ENCODE measurements at places on chromosomes 12 and 14.

DNA sequence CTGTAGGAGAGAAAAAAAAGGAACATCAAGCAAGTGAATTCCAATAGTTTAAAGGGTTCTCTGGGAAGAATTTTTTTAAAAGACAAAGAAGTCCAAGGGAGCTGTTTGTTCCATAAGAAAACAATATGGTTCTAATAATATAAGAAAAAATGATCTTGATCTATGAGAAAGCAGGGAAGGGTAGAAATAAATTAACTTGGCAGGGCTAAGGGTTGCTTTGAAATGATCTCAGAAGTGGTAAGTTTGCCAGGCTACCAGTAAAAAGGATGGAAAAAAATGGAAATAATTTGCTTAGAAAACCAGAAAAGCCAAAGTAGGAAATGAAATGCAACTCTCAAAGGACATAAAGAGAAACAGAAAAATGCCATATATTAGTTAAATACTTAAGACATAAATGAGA lies 41.7 kb upstream of the EMP1 start:
- no peak for DNase-seq

GRCh38 chr14:74409441-74409840 lies 16.6 kb downstream of the SYNDIG1L start:
- DNase-seq = no peak

DNA sequence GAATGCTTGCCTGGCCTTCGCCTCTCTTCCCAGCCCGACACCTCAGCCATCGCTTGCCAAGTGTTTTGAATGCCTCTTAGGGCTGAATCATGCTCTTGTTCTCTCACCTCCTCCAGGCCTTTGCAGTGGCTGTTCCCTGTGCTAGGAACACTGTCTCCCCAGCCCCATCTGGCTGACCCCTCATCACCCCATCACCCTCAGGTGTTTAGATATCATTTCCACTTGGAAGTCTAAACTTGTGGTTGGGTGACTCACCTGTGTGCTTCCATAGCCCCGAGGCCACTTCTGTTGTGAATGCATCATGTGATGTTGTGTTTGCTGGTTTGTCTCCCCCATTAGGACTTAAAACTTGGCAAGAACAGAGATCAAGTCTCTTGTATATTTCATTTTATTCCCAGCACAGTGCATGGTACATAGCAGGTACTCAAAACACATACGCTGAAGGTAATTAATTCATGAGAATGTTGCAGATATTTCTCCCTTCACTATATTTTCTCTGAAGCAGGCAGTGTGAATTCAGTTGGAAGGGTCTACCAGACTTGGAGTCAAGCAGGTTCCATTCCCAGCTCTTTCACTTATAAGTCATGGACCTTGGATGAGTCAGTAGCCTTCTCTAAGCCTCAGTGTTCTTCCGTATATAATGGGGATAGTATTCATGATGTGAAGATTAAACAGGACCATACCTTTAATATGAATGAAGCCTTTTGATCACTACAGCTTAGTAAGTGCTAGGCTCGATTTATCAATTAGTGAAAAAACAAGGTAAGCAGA lies 67.8 kb downstream of the HRK start:
- no peak for DNase-seq

GRCh38 chr12:101792046-101792931 lies 38.5 kb downstream of the GNPTAB start:
- DNase-seq = no peak

- no peak for DNase-seq
Observed at GRCh38 chr12:104761091-104761490, 197.0 kb downstream of the SLC41A2 start.

DNA sequence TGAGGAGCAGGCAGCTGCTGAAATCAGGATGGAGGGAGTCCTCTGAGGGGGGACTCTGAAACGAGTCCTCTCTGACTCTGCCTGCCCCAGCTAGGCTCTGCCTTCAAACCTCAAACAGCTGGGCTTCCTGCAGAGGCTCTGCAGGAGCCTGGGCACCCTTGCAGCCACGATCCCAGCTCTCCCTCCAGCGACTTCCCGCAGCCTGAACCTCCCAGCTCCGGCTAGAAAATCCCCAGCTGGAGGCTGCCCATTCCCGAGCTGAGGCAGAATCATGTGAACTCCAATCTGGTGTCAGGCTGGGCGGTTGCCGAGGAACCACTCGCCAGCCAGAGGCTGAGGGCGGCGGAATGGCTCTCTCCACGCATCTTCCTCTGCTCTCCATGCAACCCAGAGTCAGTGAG lies at the start of gene GPR68:
GPR68 (minus strand) TSS at position 204 of the 401 bp plus-strand sequence. CDS start 9,654 bp downstream, outside the sequence.
- no peak for DNase-seq

DNA sequence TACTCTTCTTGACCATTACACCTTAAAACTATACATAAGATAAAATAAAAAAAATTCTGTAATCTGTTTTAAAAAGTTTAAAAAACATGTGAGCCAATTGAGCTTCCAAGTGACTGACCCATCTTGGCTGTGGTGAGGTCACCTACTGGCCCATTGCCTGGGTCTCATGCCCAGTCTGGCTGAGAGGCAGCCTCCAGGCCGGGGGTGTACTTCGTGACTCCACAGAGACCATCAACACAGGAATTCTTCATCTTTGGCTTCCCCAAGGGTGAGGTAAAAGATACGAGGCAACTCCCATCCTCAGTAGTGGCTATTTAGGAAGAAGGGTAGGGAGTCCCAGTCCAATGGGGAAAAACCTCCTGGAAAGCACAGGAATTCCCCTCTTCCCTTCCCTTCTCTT lies 113.2 kb downstream of the APAF1 start:
- no peak for DNase-seq

Measured in T-helper 1 cell (primary cell).